Gastroesophageal sphincter (tissue), 4 donors: ENCODE measurements at places on chromosomes 1 and 21. TPM values are rescaled to one million over a fixed set of nuclear protein-coding genes. Genes with fewer than 3 reads are reported as not detected.

RNU5D-1 gene
- not detected for total RNA-seq

GPR161 gene
- 22.1 TPM for total RNA-seq

DIO1 gene
- not detected for total RNA-seq

SPRR2B gene
- total RNA-seq, result not detected

CC2D1B gene
- 13.6 TPM for total RNA-seq

CHI3L1 gene
- 5.4 TPM for total RNA-seq

RGS4 gene
- 95.0 TPM for total RNA-seq

FCRL1 gene
- total RNA-seq, result 1.2 TPM

SMG5 gene
- 60.2 TPM for total RNA-seq

TEDDM1 gene
- not detected for total RNA-seq

DCDC2B gene
- not detected for total RNA-seq

PDZK1IP1 gene
- not detected for total RNA-seq

LRRN2 gene
- 7.5 TPM for total RNA-seq

NBPF6 gene
- total RNA-seq, result not detected

AMY2A gene
- not detected for total RNA-seq

NGF gene
- total RNA-seq, result 0.93 TPM

ELK4 gene
- total RNA-seq, result 23.5 TPM

IFNLR1 gene
- 2.8 TPM for total RNA-seq

TSACC gene
- not detected for total RNA-seq

RHD gene
- not detected for total RNA-seq

ZNF683 gene
- 0.62 TPM for total RNA-seq

PROX1 gene
- total RNA-seq, result 3.2 TPM

TMEM50A gene
- 94.2 TPM for total RNA-seq
